Activated CD8-positive, alpha-beta T cell treated with anti-CD3 and anti-CD28 coated beads, Interleukin-2, amount 10 ng/mL, durations not matched to agents 7 days and 5 days (primary cell): ENCODE measurements at places on chromosomes 1 and 21.
A peak's percentile ranks its signal among the peaks of the same experiment; 100 is the strongest.

DNA sequence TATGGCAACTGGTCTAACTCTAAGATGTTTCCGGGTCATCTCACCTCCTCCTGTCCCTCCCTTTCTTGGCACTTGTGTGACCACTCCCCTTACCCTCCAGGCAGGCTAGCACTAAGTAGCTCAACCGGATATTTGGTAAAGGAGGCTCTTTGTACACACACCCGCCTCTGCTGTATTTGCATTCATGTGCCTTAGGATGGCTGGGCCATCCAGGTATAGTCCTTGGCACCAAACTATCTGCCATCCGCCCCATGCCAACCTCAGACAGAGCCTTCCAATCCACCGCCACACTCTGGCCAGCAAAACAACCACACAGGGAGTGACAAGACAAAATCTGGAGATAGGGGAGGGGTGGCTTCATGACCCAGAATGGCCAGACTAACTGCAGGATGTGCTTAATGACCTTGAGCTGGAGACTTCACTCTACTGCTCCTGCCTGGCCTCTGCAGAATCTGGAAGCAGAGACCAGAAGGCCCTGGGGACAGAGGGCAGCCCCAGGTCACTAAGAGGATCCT is 59.5 kb downstream of the CDK18 start:
- DNase-seq = no peak

DNA sequence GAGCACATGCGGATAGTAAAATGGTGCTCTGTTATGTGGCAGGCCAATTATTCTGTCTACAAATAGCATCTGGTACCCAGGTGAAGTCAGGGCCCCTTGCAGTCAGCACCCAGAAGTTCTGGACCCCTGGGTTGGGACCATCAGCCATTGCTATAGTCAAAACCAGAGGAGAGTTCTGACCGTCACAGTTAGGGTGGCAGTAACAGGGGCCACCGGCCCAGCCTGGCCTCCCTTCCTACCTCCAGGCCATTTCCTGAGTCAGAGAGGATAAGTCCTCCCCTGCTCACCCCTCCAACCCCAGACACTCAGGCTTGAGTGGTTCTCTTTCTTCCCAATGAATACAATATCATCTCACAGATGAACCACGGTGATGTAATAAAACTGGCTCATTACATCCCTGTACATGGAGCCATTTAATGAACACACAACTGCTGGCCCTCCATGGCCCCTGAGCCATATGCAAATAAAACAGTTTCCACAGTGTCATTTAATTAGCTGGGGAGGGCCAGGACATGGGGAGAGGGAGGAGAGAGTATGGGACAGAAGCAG is 673.6 kb downstream of the MATN1 start:
- DNase-seq = no peak

GRCh38 chr1:226181996-226182714 is 4.4 kb downstream of the ACBD3 start:
- no peak for DNase-seq

DNA sequence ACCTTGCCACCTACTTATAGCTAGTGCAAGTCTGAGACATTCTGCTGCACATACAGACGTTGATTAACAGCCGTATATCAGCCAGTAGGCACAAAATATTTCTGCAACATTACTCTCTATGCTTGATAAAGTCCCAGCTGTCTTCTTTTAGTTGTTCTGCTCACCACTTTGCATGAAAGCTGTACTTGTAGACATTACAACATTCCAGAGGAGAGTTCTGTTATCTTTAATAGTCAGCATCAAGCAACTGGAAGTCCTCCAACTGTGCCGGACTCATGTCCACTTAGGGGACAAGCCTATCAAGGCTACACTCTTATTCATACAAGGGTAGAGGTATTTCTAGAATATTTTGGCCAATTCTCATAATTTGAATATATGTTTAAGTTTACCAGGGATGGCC is 50.0 kb downstream of the CACHD1 start:
- no peak for DNase-seq

DNA sequence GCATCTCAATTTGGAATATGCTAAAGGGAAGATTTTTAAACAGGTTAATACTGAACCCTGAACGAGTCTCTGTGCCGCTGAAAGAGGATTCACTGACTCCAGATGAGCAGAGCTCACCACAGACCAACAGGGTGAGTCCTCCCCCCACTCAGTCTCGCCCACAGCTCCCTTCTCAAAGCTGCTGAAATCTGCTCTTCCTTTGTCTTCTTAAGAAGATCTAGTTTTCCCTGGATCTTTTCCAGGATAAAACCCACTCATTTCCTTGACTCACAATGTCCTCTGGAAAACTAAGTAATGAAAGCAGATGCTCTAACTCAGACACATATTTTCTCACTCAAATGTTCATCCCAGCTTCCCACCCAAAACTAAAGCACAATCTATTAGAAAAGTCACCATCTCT is 447.0 kb upstream of the PKN2 start:
- no peak for DNase-seq

GRCh38 chr1:233367057-233367803 is 39.7 kb downstream of the MAP3K21 start:
- DNase-seq = no peak

GRCh38 chr1:13830170-13830569 is 130.2 kb downstream of the PRDM2 start:
- no peak for DNase-seq

DNA sequence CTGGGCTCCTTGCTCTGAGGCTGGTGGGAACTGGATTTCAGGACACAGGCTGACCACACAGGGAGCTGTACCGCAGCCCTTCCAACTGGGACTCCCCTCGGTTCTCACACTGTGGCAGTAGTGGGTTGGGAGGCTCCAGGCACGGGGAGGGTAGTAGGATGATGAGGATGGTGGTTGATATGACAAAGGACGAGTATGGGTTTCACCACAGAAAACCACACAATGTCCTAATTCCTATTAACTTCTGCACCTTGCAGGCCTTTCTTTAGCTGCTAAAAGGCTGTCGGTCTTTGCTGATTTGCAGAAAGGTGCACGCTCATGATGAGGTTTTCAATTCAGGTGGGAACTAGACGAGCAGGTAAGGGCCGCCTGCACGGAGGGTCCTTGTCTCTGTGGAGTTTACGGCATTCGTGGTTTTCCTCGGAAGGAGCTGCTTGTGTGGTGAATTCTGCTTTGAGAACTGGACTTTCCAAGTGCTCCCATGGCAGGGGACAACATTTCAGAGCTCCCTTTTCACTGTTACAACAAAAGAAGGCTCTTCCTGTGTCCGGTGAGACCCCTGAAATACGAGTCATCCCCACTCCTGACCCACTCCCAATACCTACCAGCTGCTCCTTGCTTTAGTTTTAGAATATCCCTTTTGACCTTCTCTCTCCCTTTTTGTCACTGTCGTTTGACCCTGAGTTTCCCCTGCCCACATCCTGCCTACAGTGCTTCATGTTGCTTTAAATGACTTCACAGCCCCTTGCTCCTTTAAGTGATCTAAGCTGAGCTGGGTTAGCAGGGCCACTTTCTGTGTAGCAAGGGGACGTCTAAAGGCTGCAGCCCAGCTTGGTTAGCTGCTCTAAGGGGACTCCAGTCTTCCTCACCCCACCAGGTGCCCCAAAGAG is 125.1 kb downstream of the MRPS6 start:
- peak; percentile 75 for DNase-seq

DNA sequence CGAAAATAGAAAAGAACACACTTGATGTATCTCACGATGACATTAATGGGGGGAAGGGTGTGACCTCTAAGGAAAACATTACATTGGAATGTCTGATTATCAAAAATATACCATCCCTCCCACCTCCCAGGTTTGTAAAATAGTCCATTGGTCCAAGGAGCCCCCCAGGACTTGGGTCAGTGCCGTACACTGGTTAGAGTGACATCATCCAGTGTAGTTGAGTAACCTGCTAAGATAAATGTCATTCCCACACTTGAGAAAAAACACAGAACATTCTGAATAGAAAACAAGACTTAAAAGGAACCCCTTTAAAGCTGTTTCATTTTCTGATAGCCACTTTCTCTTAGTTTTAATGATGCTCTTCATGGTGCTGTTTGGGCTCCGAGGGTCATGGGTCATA is 15.2 kb downstream of the DDX20 start:
- no peak for DNase-seq

- DNase-seq = no peak
These were observed 3.2 kb downstream of the LBR start for GRCh38 chr1:225424562-225425200.

- DNase-seq = no peak
These were observed 7.1 kb downstream of the ZNF124 start for GRCh38 chr1:247164694-247165093.

DNA sequence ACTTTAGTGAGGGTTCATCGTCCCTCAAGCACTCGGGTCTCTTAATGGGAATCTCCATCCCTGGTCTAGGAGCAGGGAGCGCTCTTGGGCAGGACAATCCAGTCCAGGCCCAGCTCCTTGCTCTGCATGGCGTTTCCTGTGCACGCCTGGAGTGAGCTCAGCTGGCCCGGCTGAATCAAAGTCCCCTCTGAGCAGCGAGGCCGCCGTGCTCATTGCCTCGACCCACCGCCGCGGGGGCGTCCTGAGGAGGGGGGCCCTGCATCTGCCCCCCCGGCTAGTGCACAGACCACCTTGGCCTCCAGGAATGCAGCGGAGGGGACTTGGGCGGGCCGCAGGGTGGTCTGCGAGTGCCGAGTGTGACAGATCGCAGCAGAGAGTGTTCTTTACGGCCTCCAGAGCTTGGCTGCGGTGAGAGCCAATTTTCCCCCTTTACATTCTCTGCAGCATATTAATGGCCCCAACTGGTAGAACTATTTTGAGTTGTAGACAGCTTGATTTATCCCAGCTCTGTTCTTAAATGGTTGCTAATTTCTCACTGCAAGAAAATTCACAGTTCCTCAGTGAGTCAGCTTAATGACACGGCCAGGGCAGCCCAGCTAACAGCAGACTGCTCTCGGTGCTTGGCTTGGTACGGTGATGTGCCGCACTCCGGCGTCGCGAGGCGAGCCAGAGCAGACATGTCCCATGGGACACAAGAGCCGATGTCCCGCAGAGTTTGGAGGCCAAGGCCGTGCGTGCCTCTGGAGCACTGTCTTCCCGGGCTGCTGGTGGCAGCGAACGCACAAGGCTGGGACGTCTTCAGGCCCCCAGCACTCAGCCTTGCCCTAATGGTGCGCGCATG is 39.8 kb downstream of the SNAP47 start:
- no peak for DNase-seq

DNA sequence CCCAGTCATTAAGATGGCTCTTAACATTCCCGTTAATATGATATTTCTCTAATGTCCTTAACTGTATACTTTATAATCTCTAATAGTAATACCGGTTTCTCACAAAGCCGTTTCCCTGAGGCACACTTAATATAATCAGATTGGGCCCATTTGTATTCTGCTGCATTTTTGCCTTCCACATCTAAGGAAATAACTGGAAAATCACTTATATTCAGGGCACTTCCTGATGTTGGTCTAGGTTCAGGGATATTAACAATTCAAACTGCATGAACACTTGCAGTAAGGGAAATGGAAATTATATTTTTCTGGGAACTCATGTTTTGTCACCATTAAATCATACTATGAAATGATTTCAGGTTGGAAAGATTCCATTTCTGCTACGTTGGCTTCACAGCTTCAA is 119.8 kb downstream of the TPR start:
- no peak for DNase-seq

GRCh38 chr1:101902199-101902598 is 94.5 kb downstream of the OLFM3 start:
- DNase-seq = no peak

DNA sequence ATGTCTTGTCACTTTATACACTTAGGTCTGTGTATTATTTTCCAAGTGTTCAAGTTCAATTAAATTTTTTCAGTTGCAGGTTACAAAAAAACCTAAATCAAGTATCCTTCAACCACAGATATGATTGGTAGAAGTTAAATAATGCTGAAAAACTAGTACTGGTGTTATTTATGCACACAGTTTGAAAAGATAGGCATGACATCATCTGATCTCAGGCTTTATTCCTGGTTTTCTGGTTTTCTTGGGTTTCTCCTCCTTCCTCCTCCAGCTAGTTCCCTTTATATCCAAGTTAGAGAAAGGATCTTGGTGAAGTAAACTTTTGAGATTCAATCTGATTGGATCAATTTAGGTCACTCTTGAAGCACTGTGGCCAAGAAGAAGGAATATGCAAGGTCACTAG is 1201.1 kb upstream of the B3GALT2 start:
- no peak for DNase-seq

DNA sequence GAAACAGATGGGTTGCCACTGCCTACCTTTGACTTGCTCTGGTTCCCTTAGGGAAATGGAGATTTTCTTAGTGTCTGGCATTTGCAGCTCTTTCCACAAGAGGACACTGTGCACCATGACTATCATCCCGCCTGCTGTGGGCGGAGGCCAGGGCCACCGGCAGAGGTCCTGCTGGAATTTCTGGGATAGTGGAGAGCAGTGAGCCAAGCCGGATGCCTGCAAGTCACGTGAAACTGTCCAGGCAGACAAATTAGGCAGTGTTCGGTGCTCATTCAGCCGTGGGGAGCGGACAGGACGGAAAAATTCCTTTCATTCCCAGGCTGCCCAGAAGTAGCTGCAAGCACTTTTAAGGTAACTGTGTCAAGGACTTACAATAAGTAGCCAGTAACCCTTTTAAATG is 43.4 kb downstream of the IGSF5 start:
- DNase-seq = no peak

DNA sequence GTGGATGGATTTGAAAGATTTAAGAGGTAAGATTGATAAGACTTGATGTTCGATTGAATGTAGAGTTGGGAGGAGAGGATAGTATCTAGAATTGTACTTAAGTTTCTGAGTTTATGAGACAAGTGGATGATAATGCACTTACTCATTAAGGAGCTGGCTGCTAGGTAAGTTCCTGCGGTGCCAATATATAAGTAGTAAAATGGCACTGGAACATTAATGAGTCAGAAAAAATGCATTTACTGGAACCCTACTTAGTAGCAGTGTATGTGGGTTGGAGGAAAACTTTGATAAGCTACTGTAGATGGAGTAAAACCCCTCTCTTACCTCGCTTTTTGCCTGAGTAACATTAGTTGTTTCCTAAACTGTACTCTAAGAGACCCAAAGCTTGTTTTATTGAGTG is 68.2 kb downstream of the ZFYVE9 start:
- no peak for DNase-seq

DNA sequence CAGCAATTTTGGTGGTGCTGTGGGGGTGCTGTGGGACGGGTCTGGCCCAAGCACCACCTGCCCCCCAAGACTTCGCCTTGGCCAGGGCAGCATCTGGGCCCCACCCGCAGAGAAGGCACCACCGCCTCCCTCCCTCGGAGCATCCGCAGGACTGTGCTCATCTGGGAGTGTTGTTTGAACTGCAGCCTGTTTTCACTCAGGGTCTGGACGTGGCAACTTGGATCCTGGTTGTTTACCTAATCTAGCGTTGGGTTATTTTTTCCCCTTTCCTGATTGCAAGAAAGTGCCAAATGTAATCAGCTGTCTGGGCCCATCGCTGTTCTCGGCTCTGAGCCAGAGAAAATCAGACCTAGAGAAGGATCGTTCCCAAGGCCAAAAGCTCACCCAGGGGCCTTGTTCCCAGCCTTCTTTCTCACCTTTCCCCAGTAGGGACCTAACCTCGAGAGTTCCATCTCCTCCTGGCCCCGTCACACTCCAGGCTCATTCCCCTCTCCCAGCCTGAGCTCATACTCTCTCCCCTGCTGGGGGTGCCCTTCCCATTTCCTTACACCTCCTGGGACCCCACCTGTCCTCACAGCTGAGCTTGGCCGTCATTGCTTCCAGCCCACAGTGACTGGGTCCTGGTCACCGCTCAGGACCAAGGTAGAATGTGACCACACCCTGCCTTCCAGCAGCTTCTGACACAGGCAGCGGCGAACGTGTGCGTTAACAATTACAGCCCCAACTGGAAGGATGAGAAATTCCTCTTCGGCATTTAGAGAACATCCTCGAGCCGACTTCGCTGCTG is 72.0 kb upstream of the FAM20B start:
- DNase-seq = no peak
